Liver (tissue), 10 donors: ENCODE measurements at places on chromosomes 3 and 15. TPM values are rescaled to one million over a fixed set of nuclear protein-coding genes. Genes with fewer than 3 reads are reported as not detected.

DOCK3 gene
- 0.08 TPM for total RNA-seq

C3orf20 gene
- 0.08 TPM for total RNA-seq

FNDC3B gene
- 36.4 TPM for total RNA-seq

C2CD4A gene
- not detected for total RNA-seq

CCDC71 gene
- total RNA-seq = 10.4 TPM

CCDC54 gene
- total RNA-seq = not detected

ASB14 gene
- total RNA-seq = not detected

RASSF1 gene
- total RNA-seq = 13.2 TPM

P2RY1 gene
- total RNA-seq = 3.1 TPM

TEX9 gene
- 1.4 TPM for total RNA-seq

ADAMTS17 gene
- total RNA-seq = 0.28 TPM

AADACL2 gene
- not detected for total RNA-seq

DUOXA2 gene
- total RNA-seq = not detected

CACNA2D2 gene
- 0.19 TPM for total RNA-seq

DYNLT2B gene
- total RNA-seq = 3.5 TPM

VGLL3 gene
- total RNA-seq = 0.70 TPM

NGRN gene
- total RNA-seq = 26.6 TPM
